ENCODE measurements at places on chromosomes 2 and 18. TPM values are rescaled to one million over a fixed set of nuclear protein-coding genes. Genes with fewer than 3 reads are reported as not detected.

DNA sequence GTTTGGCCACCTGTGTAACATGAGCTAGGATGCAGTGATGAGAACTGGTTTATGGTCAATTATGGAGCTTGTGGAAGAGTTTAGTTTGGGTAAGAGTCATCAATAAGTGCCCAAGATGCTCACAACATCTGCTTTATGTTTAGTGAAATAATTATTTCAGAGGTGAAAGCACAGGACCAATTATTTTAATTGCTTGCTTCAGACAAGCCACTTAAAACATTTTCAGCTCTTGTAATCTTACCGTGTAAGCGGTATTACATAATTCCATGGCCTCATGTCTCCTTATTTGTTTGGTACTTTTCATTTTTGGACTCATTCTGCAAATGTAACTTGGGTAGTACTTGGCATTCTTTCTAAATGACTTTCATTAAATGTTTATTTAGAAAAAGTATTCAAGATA, 5.4 kb downstream of the B3GNT2 start:
- H3K27ac ChIP-seq: no peak overlapping the region
- H3K36me3 ChIP-seq: no peaks in the 10 kb centered on the region

NT5DC4 gene
- total RNA-seq: 0.45 TPM

DNA sequence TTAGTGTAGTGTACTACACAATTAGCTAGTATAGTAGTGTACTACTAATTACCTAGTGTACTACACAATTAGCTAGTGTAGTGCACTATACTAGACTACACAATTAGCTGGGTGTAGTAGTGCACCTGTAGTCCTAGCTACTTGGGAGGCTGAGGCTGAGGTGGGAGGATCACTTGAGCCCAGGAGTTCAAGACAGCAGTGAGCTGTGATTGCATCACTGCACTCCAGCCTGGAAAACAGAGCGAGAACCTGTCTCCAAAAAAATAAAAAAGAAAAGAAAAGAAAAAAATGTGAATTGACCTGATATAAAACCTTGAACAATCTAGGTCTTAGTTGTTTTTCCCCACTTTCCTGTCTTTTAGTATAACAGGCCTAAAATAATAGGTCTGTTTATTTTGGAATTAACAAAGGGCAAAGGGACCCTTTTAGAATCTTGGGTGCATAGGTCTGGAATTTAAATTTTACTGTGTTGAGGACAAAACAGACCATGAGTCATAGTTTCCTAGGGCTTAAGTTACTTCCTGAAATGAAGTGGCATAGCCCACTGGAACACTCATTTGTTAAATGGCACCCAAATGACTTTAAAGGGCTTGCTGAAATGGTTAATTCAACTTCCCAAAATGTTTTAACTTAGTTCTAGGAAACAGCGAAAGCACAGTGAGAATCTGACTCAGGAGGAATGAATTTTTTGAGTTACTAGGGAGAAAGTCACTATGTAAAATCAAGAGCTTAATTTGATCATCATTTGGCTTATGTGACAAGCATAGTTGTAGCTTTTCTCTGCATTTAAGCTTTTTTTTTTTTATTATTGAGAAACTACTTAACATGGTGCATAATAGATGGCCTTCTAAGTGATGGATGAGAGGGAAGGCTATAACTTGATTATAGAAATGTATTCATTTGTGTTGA, 50.7 kb upstream of the ARL5A start:
- H3K36me3 ChIP-seq: no peaks in the 10 kb centered on the region
- H3K27me3 ChIP-seq: no peaks in the 10 kb centered on the region
- no peak overlapping the region for H3K27ac ChIP-seq
- DNase-seq: no peak
- no peaks in the 10 kb centered on the region for H3K4me1 ChIP-seq

DNA sequence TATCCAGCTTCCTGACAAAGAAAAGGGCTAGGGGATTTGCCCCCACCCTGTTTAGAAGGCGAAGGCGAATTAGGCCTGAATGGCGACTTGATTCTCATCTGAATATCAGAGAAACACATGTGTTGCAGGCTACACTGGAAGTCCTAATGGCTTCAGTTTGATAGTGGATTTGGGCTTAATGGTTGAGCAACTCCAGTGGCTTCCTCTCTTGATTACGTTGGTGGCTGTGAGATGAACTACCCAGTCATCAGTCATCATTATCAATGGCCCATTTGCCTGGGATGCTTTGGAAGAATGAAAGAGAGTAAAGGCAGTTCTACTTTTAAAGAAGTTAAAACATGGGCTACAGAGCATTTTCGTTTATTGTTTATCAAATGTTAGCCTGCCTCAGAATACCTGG, 60.9 kb upstream of the IL1R1 start:
- no peaks in the 10 kb centered on the region for H3K27me3 ChIP-seq
- H3K4me3 ChIP-seq: no peak overlapping the region
- H3K27ac ChIP-seq: peak overlapping the region; percentile 67
- peaks cover 21% of the 10 kb centered on the region for H3K4me1 ChIP-seq
- H3K36me3 ChIP-seq: no peaks in the 10 kb centered on the region
- no peak for DNase-seq

DNA sequence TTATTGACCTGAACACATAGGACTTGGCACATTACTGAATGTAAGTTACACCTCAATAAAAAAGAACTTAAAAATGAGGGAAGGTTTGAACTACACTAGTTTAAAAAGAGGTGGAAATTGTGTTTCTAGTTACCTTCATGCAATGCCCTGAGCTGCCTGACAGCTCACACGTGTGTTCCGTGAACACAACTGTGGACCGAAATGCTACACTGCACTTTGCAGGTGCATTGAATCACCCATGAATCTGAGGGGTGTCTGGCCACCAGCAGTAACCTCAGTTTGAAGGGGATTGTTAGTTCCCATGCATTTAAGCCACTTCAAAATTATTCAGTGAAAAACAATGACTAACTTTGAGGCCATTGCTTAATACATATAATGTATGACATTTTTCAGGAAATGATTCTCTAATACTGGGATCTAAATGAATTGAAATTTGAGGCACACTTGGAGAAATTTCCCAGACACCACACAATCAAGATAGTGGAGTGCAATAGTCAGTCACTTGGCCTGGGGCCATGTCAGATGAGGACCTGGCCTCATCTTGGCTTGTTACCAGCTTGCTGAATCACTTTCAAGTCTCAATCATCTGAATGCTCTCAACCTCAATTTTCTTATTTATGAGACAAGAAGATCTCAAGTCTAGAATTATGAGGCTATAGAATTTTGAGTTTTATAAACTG, 59.3 kb downstream of the MYL12B start:
- H3K36me3 ChIP-seq: no peaks in the 10 kb centered on the region
- no peaks in the 10 kb centered on the region for H3K27me3 ChIP-seq
- no peak overlapping the region for H3K27ac ChIP-seq
- H3K4me3 ChIP-seq: no peak overlapping the region
- DNase-seq: no peak
- H3K4me1 ChIP-seq: no peaks in the 10 kb centered on the region

PPP1R1C gene
- not detected for total RNA-seq

DNA sequence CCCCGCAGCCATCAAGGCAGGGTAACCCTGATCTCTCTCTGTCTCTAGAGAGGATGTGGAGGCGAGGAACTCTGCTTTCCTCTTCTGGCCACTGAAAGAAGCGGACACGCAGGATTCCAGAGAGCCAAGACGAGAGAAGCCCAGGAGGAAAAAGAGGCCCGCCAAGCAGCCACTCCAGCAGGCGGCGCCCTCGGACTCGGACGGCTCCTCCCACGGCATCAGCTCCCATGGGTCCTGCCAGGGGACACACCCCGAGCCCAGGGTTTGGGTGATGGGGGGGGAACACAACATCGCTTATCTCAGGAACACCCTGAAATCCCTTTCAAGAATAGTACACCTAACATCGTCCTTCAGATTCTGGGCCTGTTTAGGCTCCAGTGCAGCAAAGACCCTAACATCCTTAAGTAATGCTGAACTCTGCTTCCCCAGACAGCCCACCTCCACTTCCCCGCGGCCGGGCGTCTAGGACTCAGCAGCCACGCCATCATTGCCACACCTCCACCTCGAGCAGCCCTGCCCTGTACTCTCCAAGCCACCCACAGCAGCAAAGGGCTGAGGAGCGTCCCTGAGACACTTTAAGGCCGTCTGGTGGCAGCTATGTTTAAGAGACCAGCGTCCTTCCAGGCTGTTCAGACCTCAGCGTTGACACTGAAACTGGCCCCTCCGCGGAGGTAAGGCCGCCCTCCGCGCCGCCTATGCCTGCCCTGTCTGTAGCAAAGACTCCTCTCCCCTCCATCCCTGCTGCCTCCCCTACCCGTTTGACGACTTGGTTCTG, 34.3 kb upstream of the CNGA3 start:
- no peak overlapping the region for H3K4me3 ChIP-seq
- no peaks in the 10 kb centered on the region for H3K4me1 ChIP-seq
- H3K36me3 ChIP-seq: no peaks in the 10 kb centered on the region
- peaks cover 3% of the 10 kb centered on the region for H3K27me3 ChIP-seq
- DNase-seq: no peak
- no peak overlapping the region for H3K27ac ChIP-seq

- no peaks in the 10 kb centered on the region for H3K36me3 ChIP-seq
- no peak overlapping the region for H3K4me3 ChIP-seq
- DNase-seq: no peak
- H3K4me1 ChIP-seq: no peaks in the 10 kb centered on the region
- H3K27me3 ChIP-seq: no peaks in the 10 kb centered on the region
Observed at GRCh38 chr18:59624369-59624765, 72.9 kb downstream of the CCBE1 start.

- H3K27me3 ChIP-seq: no peaks in the 10 kb centered on the region
- H3K4me1 ChIP-seq: no peaks in the 10 kb centered on the region
Observed at GRCh38 chr2:172220121-172220520, 117.4 kb upstream of the DLX2 start.

TGFBRAP1 gene
- total RNA-seq: 31.8 TPM

DNA sequence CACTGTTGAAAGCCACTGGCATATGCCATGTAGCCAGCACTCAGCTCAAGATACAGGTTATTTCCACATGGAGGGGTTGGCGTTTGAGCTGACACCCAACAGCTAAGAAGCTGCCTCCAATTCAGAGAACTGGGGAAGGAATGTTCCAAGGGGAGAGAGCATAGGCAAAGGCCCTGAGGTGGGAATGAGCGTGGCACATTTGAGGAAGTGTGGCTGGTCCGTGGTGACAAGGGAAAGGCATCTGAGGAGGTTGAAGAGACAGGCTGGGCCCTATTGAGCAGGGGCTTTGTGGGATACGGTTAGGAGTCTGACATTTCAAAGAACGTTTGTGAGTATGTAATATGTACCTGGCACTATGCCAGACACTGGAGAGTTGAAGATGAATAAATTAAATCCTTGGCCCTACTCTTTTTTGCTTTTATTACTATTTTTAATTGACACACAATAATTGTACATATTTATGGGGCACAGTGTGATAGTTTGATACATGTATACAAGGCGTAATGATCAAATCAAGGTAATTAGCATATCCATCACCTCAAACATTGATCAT, 27.6 kb upstream of the TMBIM1 start:
- no peak overlapping the region for H3K4me3 ChIP-seq
- no peaks in the 10 kb centered on the region for H3K36me3 ChIP-seq
- H3K4me1 ChIP-seq: peaks cover 36% of the 10 kb centered on the region
- H3K27ac ChIP-seq: no peak overlapping the region

DNA sequence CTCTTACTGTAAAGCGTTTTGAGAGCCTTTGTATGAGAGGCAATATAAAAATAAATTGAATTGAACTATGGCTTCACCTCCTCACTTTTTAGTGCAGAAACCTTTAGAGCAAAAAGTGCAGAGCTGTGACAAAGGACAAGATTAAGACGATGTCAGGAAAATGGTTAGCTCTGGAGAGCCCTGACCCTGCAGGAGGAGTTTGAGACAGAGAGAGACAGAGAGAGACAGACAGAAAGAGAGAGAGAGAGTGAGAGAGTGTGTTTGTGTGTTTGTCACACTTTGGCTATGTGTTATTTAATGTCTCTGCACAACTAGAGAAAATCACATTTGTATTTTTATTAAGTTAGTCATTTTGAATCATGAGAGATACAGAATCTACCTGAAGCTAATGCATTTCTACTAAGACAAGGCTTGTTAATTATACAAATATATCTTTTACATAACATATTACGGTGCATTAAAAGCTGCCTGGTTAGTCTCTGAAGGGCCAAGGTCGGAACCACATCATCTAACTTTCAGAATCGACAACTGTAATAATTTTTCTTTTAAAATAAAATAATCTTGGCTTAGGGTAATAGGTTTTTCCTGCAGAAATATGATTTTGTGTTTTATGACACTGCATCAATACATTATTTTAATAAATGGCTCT, 423.5 kb upstream of the ZEB2 start:
- H3K27ac ChIP-seq: no peak overlapping the region
- DNase-seq: no peak
- no peaks in the 10 kb centered on the region for H3K4me1 ChIP-seq
- H3K4me3 ChIP-seq: no peak overlapping the region
- no peaks in the 10 kb centered on the region for H3K27me3 ChIP-seq
